ENCODE measurements at places on chromosomes 3 and 15. TPM values are rescaled to one million over a fixed set of nuclear protein-coding genes. Genes with fewer than 3 reads are reported as not detected.

GRCh38 chr3:184235381-184236032, 6.1 kb downstream of the VWA5B2 start:
- DNase-seq: no peak

DNA sequence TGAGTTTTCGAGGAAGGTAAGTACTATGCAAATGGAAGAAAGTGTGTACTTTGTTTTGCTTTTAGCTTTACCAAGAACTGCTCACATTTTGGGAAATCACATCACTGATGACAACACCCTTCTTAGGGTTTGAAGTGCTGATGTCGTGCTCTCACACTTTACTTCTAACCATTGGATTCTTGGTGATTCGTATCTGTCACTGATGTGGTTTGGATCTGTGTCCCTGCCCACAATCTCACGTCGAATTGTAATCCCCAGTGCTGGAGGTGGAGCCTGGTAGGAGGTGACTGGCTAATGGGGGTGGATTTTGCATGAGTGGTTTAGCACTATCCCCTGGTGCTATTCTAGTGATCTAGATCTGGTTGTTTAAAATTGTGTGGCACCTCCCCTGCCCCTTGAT, 75.4 kb upstream of the RGMA start:
- peak; percentile 80 for DNase-seq

DNA sequence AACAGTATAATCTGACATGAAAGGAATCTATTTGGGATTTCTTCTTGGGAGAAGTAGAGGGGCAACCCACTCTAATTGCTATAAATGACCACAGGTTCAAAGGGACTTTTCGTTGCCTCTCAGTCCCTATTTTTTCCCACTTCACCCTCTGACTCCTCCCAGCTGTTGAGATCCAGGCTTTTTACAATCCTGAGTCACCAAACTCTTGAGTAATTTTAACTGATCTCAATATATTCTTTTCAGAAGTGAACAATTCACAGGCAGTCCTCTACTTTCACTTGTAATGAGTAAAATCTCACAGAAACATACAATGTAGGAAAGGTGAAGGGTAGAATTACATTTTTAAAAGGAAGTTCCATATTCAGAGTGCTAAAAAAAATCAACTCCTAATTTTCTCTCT, 44.6 kb downstream of the EIF4E3 start:
- no peak for DNase-seq

DNA sequence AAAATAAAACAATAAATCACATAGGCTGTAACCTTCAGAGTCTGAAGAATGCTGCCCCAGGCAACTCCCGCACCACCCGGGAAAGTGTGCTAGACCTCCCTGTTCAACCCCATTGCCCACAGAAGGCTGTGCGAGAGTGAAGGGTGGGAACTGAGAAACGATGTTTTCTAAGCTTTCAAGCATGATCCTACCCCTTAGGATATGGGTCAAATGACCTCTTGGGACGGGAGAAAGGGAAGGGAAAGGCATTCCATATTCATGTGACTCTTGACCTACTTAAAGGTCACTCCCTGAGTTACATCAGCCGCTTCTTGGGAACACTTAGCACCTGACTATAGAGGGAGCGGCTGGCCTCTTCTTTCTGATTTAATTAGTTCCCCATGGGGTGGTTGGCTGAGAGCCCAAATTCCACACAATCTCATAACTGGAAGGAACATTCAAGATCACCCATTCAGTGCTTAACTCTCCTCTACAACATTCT, 114.7 kb upstream of the SLC24A5 start:
- DNase-seq: no peak

DNA sequence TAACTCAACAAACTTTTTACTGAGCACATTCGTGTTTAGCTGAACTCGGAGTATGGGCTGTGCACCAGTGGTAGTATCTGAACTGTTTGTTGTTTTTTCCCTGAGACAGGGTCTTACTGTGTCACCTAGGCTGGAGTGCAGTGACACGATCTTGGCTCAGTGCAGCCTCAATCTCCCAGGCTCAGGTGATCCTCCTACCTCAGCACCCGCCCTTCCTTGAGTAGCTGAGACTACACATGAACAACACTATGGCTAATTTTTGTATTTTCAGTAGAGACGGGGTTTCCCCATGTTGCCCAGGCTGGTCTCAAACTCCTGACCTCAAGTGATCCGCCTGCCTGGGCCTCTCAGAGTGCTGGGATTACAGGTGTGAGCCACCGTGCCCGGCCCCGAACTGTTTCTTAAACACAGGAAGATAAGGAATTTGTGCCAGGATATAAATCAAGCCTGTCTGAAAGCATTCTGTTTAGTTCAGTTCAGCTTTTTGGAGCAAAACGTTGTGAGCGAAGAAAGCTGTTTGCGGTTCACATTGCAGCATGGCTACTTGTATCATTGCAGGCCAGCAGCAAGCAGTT, 40.4 kb upstream of the SKOR1 start:
- no peak for DNase-seq

DNA sequence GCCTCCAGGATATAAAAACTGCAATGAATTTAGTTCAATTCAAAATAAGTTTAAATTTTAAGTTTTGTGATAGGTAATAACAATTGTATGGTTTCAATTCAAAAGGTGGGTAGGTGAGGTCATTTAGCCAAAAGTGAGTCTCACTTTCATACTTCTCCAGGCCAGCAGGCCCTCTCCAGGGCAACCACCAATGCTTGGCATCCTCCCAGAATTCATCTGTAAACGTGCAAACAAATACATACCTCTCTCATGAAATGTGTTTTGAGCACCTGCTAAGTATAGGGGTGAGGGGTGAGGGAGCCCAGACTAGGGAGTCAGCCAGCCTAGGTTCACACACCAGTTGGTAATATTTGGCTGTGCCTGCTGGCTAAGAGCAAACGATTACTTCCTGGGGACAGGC, 22.0 kb upstream of the RBSN start:
- no peak for DNase-seq

GRCh38 chr3:41173926-41174885, 25.1 kb upstream of the CTNNB1 start:
- DNase-seq: no peak

DNA sequence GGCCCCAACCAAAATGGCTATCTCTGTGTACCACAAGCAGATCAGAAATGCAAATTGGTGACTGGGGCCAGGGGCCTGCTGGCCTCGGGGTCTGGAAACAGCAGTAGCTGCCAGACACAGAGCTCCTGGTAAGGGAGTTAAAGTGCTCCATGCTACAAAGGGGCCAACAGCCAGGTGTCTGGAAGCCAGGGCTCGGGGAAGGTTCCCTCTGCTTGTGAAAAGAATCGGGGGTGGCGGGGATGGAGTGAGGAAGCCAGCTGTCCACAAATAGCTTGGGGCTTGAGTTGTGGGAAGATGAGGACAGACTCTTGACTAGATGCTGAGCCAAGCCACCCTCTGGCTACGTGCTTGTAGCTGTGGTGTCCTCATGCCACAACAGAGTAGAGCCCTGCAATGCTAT, 39.3 kb downstream of the CHRD start:
- DNase-seq: no peak

DNA sequence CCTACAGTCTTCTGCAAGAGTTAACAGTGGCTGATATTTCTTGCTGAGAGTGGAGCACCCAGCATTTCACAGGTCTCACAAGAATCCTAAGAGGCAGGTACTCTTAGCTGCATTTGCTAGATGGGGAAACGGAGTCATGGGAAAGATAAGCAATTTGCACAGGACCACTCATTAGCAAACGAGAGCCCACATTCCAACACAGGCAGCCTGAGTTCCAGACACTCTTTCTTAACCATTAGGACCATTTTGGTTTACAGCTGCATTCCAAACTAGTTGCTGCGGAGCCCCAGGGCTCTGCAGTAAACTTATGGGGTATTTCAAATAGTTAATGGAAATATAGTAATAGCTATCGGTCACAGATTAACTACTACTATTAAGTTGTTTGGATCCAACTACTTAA, 42.5 kb downstream of the LYZL4 start:
- no peak for DNase-seq

GRCh38 chr15:27701014-27701413, 398.1 kb downstream of the OCA2 start:
- no peak for DNase-seq

GRCh38 chr3:52845691-52846431, 11.0 kb upstream of the MUSTN1 start:
- peak; percentile 15 for DNase-seq

- no peak for DNase-seq
These were observed 114.4 kb downstream of the FOXP1 start for GRCh38 chr3:71469138-71469435.

DNA sequence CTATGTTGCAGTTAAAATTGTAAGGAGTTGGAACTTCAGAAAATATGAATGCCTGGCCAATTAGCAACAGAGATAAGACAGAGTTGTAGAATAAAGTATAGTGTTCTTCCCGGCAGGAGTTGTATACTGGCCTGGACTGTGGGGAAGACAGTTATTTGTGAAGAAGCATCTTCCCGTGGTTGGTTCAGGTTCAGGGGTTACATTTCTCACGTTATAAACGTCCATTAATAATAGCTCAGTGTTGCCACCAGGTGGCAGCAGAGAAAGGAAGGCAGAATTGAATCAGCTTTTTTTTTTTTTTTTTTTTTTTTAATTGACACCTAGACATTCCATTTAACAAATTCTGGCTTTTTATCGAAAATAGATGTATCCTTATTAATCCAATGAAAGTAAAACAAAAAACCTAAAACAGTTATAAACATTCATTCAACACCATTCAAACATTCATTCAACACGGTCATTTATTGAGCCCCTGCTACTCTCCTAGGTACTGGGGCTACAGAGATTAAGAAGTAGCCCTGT, 66.4 kb upstream of the NR2E3 start:
- peak; percentile 58 for DNase-seq

DNA sequence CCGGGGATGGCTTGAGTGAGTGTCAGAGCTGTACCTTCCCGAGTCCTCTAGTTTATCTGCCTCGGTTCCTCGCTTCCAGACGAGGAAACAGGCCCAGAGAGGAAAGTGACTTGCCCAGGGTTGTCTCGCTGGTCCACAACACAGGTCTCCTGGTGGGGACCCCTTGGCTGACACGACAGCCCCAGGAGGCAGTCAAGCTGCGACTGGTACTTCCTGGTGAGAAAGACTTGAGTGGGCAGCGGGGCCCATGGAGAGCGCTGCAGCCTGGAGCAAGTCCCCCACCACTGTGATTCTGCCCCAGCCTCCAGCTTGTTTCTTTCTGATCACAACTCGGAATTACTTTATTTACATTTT, 600 bp upstream of the CHRNA5 start:
- DNase-seq: no peak

GRCh38 chr3:196970547-196971093, 2.0 kb upstream of the PIGZ start:
- no peak for DNase-seq

GRCh38 chr3:126551121-126551838, 7.5 kb downstream of the C3orf22 start:
- DNase-seq: peak; percentile 4

DNA sequence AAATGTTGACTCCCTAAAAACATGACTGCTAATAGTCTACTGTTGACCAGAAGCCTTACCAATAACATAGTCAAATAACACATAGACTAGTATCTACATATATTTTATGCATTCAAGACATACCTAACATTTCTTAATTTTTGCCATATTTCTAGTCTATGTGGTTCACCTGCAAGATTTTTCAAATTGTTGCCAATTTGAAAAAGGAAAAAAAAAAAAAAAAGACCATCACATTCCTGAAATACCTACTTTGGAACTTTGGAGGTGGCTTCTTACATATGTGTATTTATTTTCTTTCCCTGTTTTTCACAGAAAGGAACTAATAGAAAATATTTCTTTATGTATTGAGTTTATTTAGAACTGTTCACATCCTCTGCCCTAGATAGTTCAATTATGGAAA, 13.4 kb upstream of the ATP13A3 start:
- no peak for DNase-seq

- DNase-seq: no peak
These were observed 271.9 kb downstream of the MCTP2 start for GRCh38 chr15:94503293-94503692.

GRCh38 chr3:170508839-170509238, 77.0 kb downstream of the SLC7A14 start:
- DNase-seq: no peak

DNA sequence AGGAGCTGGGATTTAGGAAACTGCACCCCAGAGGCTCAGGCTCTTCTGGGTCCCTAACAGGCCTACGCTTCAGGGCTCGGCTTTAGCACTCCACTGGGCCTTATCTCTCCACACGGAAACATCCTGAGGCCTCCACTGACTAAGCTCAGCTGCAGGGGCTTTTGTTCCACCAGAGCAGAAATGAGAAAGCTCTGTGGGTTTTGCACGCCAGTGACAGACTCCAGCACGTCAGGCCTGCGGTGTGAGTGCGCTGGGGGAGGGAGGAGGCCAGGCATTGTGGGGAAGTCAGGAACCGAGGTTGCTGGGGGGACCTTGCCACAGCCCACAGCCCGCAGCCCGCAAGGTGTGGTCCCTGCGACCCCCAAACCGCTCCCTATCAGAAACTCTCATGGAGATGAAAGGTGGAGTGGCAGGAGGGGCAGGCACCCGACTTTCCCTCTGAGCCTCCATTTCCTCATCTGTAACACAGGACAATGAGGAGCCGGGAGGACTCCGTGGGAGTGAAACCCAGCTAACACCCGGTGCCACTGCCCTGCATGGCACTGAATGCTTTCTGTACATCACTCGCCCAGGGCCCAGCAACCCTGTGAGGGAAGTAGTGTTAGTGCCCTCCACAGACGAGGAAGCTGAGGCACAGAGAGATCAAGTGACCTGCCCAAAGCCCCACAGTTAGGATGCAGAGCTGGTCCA, 106.5 kb downstream of the TPRA1 start:
- peak; percentile 86 for DNase-seq

- no peak for DNase-seq
These were observed 41.8 kb downstream of the GOLGB1 start for GRCh38 chr3:121707531-121708273.

DNA sequence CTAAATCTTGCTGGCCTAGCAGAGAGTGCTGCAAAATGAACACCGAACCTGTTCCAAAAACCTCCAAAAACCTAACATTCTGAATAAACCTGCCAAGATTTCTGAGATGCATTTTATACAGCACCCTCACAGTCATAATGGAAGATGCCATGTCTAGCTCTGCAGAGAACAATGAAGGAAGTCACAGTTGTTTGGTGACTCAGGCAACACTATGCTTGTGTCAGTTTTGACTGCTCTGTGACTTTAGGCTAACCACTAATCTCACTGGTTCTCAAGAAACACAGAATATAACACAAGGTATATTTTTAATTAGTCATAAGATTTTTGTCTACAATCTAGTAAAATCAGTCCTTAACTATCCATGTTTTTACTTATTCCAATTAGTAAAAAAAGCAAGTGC, 606.6 kb downstream of the TBL1XR1 start:
- DNase-seq: no peak

DNA sequence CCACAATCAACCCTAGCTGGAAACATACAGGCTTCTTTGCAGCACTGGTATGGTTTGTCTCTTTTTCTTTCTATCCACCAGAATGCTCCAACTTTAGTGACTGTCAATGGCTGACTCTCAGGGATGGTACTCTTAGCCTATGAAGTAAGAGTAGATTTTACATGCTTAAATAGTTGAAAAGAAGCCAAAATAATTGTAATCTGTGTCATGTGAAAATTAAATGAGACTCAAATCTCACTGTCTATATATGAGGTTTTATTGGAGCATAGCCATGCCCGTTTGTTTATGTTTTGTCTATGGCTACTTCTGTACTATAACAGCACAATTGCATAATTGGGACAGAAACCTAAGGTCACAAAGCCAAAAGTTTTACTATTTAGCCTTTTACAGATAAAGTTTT, 29.1 kb upstream of the PDZRN3 start:
- no peak for DNase-seq

P3H2 gene
- total RNA-seq: not detected

FAM107A gene
- total RNA-seq: not detected

CCDC13 gene
- total RNA-seq: not detected

EDC3 gene
- total RNA-seq: 36.8 TPM

SLC28A2 gene
- not detected for total RNA-seq

CHRNA5 gene
- 4.5 TPM for total RNA-seq

ARNT2 gene
- total RNA-seq: 0.10 TPM

DNAH12 gene
- 0.14 TPM for total RNA-seq

All from activated CD4-positive, alpha-beta memory T cell treated with anti-CD3 and anti-CD28 coated beads for 36 hours (primary cell).